ENCODE measurements at places on chromosomes 7 and 10. TPM values are rescaled to one million over a fixed set of nuclear protein-coding genes. Genes with fewer than 3 reads are reported as not detected.

CLDN15 gene
- total RNA-seq = 30.1 TPM

DENND11 gene
- 42.4 TPM for total RNA-seq

LRGUK gene
- 0.17 TPM for total RNA-seq

DNA sequence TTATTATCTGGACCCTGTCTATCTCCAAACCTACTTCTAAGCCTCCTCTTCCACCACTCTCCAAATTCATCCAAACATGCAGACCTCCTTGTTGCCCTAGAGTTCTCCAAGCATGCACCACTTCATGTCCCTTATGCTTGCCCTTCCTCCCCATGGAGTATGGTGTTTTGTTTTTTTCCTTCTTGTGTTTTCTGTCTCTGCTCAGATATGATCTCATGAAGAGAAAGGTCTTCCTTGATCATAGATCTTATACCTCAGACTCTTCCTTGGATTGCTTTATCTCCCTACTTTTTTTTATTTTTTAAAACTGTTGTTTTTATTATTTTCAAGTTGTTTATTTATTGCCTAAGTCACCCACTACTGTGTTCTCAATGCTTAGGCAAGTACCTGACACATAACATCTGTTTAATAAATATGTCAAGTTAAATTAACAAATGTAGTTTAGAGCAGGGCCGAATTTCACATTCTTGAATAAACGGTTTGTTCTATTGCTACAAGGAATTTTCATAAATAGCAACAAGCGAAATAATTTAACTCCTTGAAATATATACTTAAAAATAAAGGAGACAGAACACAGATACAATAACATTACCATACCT, 84.5 kb downstream of the HGF start:
- no peak for DNase-seq
- no peak overlapping the region for H3K4me3 ChIP-seq
- no peaks in the 10 kb centered on the region for H3K36me3 ChIP-seq

DNA sequence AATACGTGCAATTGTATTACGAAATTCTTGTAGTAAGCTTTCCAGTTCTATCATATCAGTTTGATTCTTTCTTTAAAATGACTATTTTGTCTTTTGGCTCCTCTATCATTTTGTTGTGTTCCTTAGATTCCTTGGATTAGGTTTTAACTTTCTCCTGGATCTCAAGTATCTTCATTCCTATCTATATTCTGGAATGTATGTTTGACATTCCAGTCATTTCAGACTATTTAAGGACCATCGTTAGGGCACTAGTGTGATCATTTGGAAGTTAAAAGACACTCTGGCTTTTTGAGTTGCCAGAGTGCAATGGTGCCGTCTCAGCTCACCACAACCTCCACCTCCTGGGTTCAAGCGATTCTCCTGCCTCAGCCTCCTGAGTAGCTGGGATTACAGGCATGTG, 45.7 kb upstream of the SFTPD start:
- no peak overlapping the region for H3K27ac ChIP-seq
- H3K36me3 ChIP-seq = no peaks in the 10 kb centered on the region
- H3K4me1 ChIP-seq = no peaks in the 10 kb centered on the region

GRCh38 chr7:47970761-47971160, 8.7 kb downstream of the HUS1 start:
- H3K4me3 ChIP-seq = no peak overlapping the region
- H3K36me3 ChIP-seq = peaks cover 30% of the 10 kb centered on the region
- peaks cover 13% of the 10 kb centered on the region for H3K4me1 ChIP-seq
- no peaks in the 10 kb centered on the region for H3K27me3 ChIP-seq

DNA sequence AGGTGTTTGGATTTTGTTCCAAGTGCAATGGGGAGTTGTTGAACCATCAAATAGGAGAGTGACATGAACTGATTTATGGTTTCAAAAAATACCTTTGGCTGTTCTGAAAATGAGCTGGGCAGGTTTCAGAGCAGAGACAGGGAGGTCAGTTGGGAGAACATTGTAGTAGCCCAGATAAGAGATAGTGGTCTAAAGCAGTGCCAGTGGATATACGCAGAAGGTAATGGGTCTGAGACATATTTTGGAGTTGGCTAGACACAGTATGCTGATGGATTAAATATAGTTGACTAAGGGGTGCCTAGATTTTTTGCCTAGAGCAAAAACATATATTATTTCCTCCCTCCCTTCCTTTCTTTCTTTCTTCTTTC, 21.3 kb upstream of the CDK14 start:
- no peaks in the 10 kb centered on the region for H3K4me1 ChIP-seq
- H3K27me3 ChIP-seq = no peaks in the 10 kb centered on the region
- DNase-seq = no peak
- H3K4me3 ChIP-seq = no peak overlapping the region
- H3K27ac ChIP-seq = no peak overlapping the region

DNA sequence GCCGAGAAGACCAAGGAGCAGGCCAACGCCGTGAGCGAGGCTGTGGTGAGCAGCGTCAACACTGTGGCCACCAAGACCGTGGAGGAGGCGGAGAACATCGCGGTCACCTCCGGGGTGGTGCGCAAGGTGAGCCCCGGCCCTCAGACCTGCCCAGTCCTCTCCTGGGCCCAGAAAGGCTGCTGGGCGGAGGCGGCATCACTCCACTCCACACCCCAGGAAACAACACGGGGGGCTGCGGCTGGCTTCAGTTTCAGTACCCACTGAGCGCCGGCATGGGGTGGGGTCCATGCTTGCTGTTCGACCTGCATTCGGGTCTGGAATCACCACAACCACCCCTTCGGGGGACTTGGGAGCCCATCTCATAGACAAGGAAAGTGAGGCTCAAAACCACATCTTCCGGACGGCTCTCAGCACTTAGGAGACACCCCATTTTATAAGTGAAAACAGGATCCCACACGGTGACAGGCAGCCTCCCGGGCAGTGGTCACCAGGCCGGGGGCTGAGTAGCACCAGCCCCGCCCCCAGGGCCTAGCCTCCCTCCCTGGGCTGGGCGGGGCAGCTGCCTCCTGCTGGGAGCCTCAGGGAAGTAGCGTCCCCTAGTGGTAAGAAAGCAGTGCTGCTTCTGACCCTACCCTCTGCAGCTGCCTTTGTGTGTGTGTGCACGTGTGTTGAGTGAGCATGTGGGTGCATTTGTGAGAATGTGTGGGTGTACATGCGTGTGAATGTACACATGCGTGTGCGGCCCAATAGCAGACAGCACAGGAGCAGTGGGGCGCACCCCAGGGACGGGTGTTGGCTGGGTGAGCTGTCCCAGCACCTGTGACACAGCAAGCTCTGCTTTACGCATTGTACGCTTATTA, 1.8 kb downstream of the SNCG start:
- no peak overlapping the region for H3K4me3 ChIP-seq
- no peak for DNase-seq
- no peak overlapping the region for H3K27ac ChIP-seq
- no peaks in the 10 kb centered on the region for H3K4me1 ChIP-seq
- no peaks in the 10 kb centered on the region for H3K27me3 ChIP-seq

- H3K4me3 ChIP-seq = no peak overlapping the region
- peaks cover 83% of the 10 kb centered on the region for H3K27me3 ChIP-seq
- peaks cover 19% of the 10 kb centered on the region for H3K4me1 ChIP-seq
- no peaks in the 10 kb centered on the region for H3K36me3 ChIP-seq
- peak; percentile 47 for DNase-seq
Measured at GRCh38 chr10:101217450-101218281, 11.6 kb downstream of the LBX1 start.

DNA sequence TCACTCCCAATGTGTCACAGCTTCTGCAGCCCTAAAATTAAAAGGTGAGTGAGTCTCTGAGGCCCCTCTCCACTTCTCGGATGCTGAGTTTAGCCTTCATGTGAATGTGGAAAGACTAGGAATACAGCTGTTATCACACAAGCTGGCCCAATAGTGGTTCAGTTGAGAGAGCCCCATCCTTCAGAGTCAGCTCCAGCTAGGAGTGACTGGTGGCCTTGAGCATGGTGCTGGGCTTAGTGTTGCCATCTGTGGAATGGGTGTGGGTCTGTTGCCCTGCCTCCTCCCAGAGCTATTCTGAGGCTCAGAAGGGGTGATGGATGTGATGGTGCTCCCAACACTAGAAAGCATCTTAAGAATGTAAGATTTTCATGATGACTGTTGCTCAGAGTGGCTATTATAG, 55.8 kb downstream of the FIGNL1 start:
- H3K27me3 ChIP-seq = no peaks in the 10 kb centered on the region
- peak overlapping the region; percentile 39 for H3K4me3 ChIP-seq
- no peak for DNase-seq
- peak overlapping the region; percentile 89 for H3K27ac ChIP-seq
- peaks cover 73% of the 10 kb centered on the region for H3K4me1 ChIP-seq

DNA sequence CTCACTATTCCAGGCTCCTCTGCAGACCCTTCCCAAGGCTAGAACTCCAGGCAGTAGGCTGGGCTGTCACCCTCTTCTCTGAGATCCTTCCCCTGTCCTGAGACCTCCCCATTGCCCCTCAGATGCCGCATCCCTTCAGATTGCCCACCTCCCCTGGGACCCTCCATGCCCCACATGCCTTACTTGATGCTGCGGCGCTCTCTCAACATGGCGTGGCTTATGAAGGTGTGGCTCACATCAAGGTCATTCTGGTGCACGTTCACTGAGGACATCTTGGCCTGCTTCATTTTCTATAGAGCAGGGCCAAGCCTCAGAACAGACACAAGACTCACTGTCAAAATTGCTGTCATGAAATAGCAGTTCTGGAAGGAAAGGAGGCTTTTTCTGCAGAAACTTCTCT, 34.7 kb upstream of the ZNF716 start:
- H3K27ac ChIP-seq = no peak overlapping the region
- DNase-seq = no peak
- H3K4me1 ChIP-seq = no peaks in the 10 kb centered on the region
- no peaks in the 10 kb centered on the region for H3K36me3 ChIP-seq

GRCh38 chr10:78805176-78805575, 263.6 kb upstream of the ZMIZ1 start:
- no peak overlapping the region for H3K27ac ChIP-seq
- peaks cover 7% of the 10 kb centered on the region for H3K27me3 ChIP-seq
- no peak overlapping the region for H3K4me3 ChIP-seq
- no peak for DNase-seq

ACSM6 gene
- total RNA-seq = not detected

SSC4D gene
- total RNA-seq = 0.34 TPM

GRCh38 chr10:60662917-60663614, 115.2 kb upstream of the CDK1 start:
- H3K27me3 ChIP-seq = no peaks in the 10 kb centered on the region
- no peak overlapping the region for H3K27ac ChIP-seq
- no peak overlapping the region for H3K4me3 ChIP-seq
- H3K36me3 ChIP-seq = no peaks in the 10 kb centered on the region
- H3K4me1 ChIP-seq = no peaks in the 10 kb centered on the region

DNA sequence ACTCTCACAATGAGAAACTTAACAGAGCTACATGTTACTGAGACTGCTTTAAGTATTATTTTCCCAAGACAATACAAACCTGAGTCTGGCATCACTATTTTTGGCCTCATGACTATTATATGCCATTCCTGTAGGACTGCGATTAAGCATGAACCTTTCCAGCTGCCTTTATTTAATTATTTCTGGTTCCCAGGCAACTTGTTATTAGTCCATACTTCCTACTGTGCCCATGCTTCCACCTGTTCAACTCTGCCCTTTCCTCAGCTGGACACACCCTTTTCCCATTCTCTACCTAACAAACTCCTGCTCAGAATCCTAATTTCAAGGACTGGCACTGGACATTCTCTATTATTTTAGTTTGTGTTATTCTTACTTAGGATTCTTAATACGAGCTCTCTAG, 8.1 kb upstream of the CROT start:
- H3K4me3 ChIP-seq = no peak overlapping the region
- H3K36me3 ChIP-seq = peaks cover 22% of the 10 kb centered on the region
- peaks cover 9% of the 10 kb centered on the region for H3K4me1 ChIP-seq
- DNase-seq = no peak
- H3K27ac ChIP-seq = no peak overlapping the region

TMEM229A gene
- not detected for total RNA-seq

GRCh38 chr10:124106241-124106879, 13.0 kb upstream of the CHST15 start:
- no peak overlapping the region for H3K27ac ChIP-seq
- peaks cover 2% of the 10 kb centered on the region for H3K4me1 ChIP-seq
- DNase-seq = no peak
- no peaks in the 10 kb centered on the region for H3K36me3 ChIP-seq
- peaks cover 11% of the 10 kb centered on the region for H3K27me3 ChIP-seq
- H3K4me3 ChIP-seq = no peak overlapping the region

GRCh38 chr7:3073763-3074458, 30.2 kb upstream of the CARD11 start:
- H3K27ac ChIP-seq = no peak overlapping the region
- peaks cover 28% of the 10 kb centered on the region for H3K4me1 ChIP-seq
- no peak overlapping the region for H3K4me3 ChIP-seq
- no peak for DNase-seq

TRIL gene
- total RNA-seq = not detected

TLX1 gene
- total RNA-seq = not detected

SMKR1 gene
- 2.1 TPM for total RNA-seq

FAM24B gene
- 19.1 TPM for total RNA-seq

TMEM60 gene
- 15.9 TPM for total RNA-seq

MLXIPL gene
- not detected for total RNA-seq

CARD11 gene
- total RNA-seq = 151 TPM

- no peak overlapping the region for H3K27ac ChIP-seq
- no peak overlapping the region for H3K4me3 ChIP-seq
- peaks cover 43% of the 10 kb centered on the region for H3K27me3 ChIP-seq
- no peaks in the 10 kb centered on the region for H3K36me3 ChIP-seq
- no peak for DNase-seq
- peaks cover 2% of the 10 kb centered on the region for H3K4me1 ChIP-seq
Measured at GRCh38 chr7:150897502-150898474, 45.5 kb downstream of the AOC1 start.

EN2 gene
- not detected for total RNA-seq

DNA sequence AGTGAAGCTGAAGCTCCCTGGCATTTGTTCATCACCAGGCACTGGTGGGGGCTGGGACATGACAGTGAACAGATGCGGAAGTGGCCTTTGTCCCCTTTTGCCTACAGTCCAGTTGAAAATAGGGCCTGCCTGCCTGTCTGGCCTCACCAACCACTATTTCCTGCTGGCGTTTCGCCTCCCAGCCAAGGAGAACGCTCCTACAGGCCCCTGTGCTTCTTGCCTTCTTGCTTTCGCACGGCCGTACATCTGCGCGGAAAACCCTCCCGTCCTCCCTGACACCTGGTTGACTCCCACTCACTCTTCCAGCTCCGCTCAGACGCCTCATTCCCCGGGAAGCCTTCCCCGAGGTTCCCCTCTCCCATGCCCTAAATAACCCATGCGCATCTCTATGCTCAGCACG, 317.3 kb downstream of the PRPF18 start:
- H3K4me3 ChIP-seq = no peak overlapping the region
- no peak overlapping the region for H3K27ac ChIP-seq
- H3K27me3 ChIP-seq = peaks cover 5% of the 10 kb centered on the region
- DNase-seq = no peak

CDC14C gene
- not detected for total RNA-seq

GRCh38 chr7:44167920-44168319, 21.3 kb downstream of the GCK start:
- H3K27ac ChIP-seq = no peak overlapping the region
- DNase-seq = no peak
